ENCODE measurements at places on chromosomes 5 and 9. TPM values are rescaled to one million over a fixed set of nuclear protein-coding genes. Genes with fewer than 3 reads are reported as not detected.

The ZNF367 gene
- total RNA-seq, result 18.1 TPM

The SLC6A18 gene
- not detected for total RNA-seq

The PTGES gene
- 0.47 TPM for total RNA-seq

The FYB1 gene
- total RNA-seq, result 8.4 TPM

The TRAF1 gene
- total RNA-seq, result 2.6 TPM

GRCh38 chr9:133971121-133971951 lies 20.8 kb downstream of the VAV2 start:
- no peaks in the 10 kb centered on the region for H3K27me3 ChIP-seq
- peaks cover 42% of the 10 kb centered on the region for H3K4me1 ChIP-seq
- H3K36me3 ChIP-seq, result no peaks in the 10 kb centered on the region

GRCh38 chr5:33997331-33997983 lies 10.4 kb downstream of the AMACR start:
- peaks cover 6% of the 10 kb centered on the region for H3K36me3 ChIP-seq
- DNase-seq, result no peak
- peaks cover 45% of the 10 kb centered on the region for H3K4me1 ChIP-seq
- H3K27ac ChIP-seq, result peak overlapping the region; percentile 56
- H3K27me3 ChIP-seq, result no peaks in the 10 kb centered on the region

GRCh38 chr9:94717761-94718160 lies 8.7 kb upstream of the AOPEP start:
- no peaks in the 10 kb centered on the region for H3K36me3 ChIP-seq
- no peaks in the 10 kb centered on the region for H3K4me1 ChIP-seq
- no peaks in the 10 kb centered on the region for H3K27me3 ChIP-seq
- no peak overlapping the region for H3K4me3 ChIP-seq

GRCh38 chr5:42912184-42912798 lies 100.6 kb upstream of the SELENOP start:
- peaks cover 7% of the 10 kb centered on the region for H3K4me1 ChIP-seq
- H3K4me3 ChIP-seq, result no peak overlapping the region
- DNase-seq, result no peak
- no peaks in the 10 kb centered on the region for H3K27me3 ChIP-seq

- peaks cover 26% of the 10 kb centered on the region for H3K4me1 ChIP-seq
- H3K36me3 ChIP-seq, result no peaks in the 10 kb centered on the region
- peak overlapping the region; percentile 74 for H3K27ac ChIP-seq
- peak overlapping the region; percentile 79 for H3K4me3 ChIP-seq
- no peaks in the 10 kb centered on the region for H3K27me3 ChIP-seq
- no peak for DNase-seq
Measured at GRCh38 chr9:33164138-33164809, 2.9 kb downstream of the B4GALT1 start.

GRCh38 chr9:2934883-2935282 lies 91.0 kb upstream of the PUM3 start:
- no peaks in the 10 kb centered on the region for H3K4me1 ChIP-seq
- no peak overlapping the region for H3K4me3 ChIP-seq
- no peaks in the 10 kb centered on the region for H3K27me3 ChIP-seq
- H3K36me3 ChIP-seq, result no peaks in the 10 kb centered on the region
- DNase-seq, result no peak

DNA sequence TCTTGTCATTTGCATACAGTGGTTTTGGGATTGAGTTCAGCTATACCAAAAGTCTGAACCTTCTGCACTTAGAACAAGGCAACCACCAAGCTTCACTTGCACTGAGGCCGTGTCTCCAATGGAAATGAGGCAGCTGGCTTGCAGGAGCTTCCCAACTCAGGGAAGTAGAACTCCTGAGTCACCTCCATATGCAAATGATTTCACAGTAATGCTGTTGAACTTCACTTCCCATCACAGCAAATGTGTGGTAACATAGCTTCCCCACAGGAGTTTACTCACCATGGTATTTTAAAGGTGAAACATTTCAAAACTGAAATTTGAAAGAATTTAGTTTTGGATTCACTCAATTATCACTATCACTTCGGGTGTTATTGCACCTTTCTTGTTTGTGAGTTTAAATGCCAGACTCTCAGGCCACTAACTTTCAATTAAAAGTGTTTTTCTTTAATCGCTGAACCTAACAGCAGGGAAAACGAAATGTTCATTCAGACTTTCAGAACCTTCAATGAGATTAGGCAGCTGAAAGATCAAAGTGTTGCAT lies 9.0 kb downstream of the CD274 start:
- H3K36me3 ChIP-seq, result no peaks in the 10 kb centered on the region
- H3K4me1 ChIP-seq, result no peaks in the 10 kb centered on the region
- H3K27me3 ChIP-seq, result no peaks in the 10 kb centered on the region
- no peak overlapping the region for H3K27ac ChIP-seq
- no peak for DNase-seq
- no peak overlapping the region for H3K4me3 ChIP-seq

- no peak overlapping the region for H3K4me3 ChIP-seq
- H3K27ac ChIP-seq, result no peak overlapping the region
- no peaks in the 10 kb centered on the region for H3K36me3 ChIP-seq
- no peaks in the 10 kb centered on the region for H3K4me1 ChIP-seq
- H3K27me3 ChIP-seq, result peaks cover 4% of the 10 kb centered on the region
Measured at GRCh38 chr5:146680846-146681584, 165.0 kb upstream of the GPR151 start.

- no peak for DNase-seq
- no peaks in the 10 kb centered on the region for H3K4me1 ChIP-seq
- no peaks in the 10 kb centered on the region for H3K36me3 ChIP-seq
- no peak overlapping the region for H3K27ac ChIP-seq
- H3K27me3 ChIP-seq, result no peaks in the 10 kb centered on the region
Measured at GRCh38 chr5:33400675-33401074, 40.1 kb upstream of the TARS1 start.

GRCh38 chr9:131971482-131972074 lies 108.1 kb downstream of the MED27 start:
- H3K27me3 ChIP-seq, result no peaks in the 10 kb centered on the region
- no peak for DNase-seq
- H3K36me3 ChIP-seq, result no peaks in the 10 kb centered on the region
- no peaks in the 10 kb centered on the region for H3K4me1 ChIP-seq

- no peak overlapping the region for H3K4me3 ChIP-seq
- no peaks in the 10 kb centered on the region for H3K27me3 ChIP-seq
- H3K4me1 ChIP-seq, result no peaks in the 10 kb centered on the region
- DNase-seq, result no peak
- H3K27ac ChIP-seq, result no peak overlapping the region
Measured at GRCh38 chr5:96017951-96018350, 56.3 kb upstream of the ELL2 start.

- no peak for DNase-seq
- no peaks in the 10 kb centered on the region for H3K27me3 ChIP-seq
- H3K4me1 ChIP-seq, result peaks cover 6% of the 10 kb centered on the region
- no peak overlapping the region for H3K4me3 ChIP-seq
- H3K36me3 ChIP-seq, result no peaks in the 10 kb centered on the region
Measured at GRCh38 chr5:143168171-143168741, 235.2 kb downstream of the NR3C1 start.
